ENCODE measurements at places on chromosomes 4 and X.

DNA sequence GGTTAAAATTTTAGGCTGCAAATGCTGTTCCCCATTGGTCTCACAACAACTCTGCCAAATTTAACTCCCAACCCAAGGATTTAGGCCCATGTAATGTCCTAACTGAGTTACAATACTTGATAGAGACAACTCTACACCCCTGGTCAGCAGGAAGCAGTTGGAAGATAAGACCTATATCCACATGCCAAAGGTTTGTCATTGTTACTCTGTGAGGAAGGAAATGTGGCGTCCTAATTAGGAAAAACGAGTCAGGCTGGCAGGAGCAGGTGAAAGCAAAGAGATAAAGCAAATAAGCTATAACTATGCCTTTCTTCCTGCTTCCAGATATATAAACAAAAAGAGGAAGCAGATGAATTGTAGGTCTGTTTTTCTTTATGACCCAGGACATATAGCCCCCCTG is 69.1 kb downstream of the SPIN4 start:
- no peak for DNase-seq

- DNase-seq, result peak; percentile 88
Measured at GRCh38 chrX:46836701-46837557, at the start of gene RP2. RP2 (plus strand) TSS chrX:46837043; CDS start chrX:46837101, 58 bp downstream.

- no peak for DNase-seq
Measured at GRCh38 chr4:77567549-77567948, 38.1 kb upstream of the CXCL13 start.

GRCh38 chr4:2178986-2179385 is 62.9 kb downstream of the HAUS3 start:
- DNase-seq, result no peak

GRCh38 chr4:26647523-26648224 is 63.8 kb downstream of the TBC1D19 start:
- no peak for DNase-seq

DNA sequence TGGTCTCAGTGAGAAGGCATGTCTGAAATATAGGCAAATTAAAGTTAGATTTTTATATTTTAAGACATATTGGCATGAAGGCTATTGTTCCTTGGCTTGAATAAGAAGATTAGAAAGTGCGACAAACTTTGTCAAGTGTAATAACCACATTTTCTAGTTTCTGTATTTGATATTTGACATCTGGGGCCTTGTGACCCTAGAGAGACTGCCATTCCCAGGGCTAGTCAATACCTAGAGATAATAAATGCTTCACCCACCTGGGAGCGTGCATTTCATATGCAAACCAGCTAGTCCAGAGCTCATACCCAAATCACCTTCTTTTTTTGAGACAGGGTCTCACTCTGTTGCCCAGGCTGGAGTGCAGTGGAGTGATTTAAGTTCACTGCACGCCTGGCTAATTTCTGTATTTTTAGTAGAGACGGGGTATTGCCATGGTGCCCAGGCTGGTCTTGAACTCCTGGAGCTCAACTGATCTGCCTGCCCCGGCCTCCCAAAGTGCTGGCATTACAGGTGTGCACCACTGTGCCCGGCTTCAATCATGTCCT is 62.6 kb downstream of the COQ2 start:
- no peak for DNase-seq

- no peak for DNase-seq
Measured at GRCh38 chr4:1299301-1299860, 9.7 kb downstream of the MAEA start.

GRCh38 chr4:57491388-57491787 is 381.2 kb upstream of the IGFBP7 start:
- DNase-seq, result no peak

GRCh38 chr4:37673538-37674192 is 12.5 kb downstream of the RELL1 start:
- no peak for DNase-seq

DNA sequence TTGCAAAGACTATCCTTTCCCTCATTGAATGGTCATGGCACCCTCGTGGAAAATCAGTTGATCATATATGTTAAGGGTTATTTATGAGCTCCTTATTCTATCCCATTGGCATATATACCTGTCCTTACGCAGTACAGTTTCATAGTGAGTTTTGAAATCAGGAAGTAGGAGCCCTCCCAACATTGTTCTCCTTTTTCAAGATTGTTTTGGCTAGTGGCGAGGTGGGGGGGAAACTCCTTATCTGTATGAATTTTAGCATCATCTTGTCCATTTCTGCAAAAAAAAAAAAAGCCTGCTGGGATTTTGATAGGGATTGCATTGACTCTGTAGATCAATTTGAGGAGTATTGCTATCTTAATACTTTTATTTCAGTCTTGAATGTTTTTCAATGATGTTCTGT is 2.5 kb upstream of the USP9X start:
- DNase-seq, result no peak

DNA sequence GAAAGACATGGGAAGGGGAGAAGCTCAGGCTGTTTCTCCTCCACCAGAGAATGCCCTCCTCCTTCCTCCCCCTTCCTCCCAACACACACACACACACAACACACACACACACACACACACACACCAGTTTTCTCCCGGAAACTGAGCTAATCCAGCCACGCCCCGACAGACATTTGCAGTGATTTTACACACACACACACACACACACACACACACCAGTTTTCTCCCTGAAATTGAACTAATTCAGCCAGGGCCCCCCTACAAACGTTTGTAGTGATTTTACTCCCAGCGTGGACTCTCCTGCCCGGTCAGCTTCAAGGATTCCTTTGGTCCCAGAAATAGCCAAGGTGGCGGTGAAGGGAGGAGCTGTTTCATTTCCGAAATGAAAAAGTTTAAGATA is 32.9 kb upstream of the STX18 start:
- no peak for DNase-seq

DNA sequence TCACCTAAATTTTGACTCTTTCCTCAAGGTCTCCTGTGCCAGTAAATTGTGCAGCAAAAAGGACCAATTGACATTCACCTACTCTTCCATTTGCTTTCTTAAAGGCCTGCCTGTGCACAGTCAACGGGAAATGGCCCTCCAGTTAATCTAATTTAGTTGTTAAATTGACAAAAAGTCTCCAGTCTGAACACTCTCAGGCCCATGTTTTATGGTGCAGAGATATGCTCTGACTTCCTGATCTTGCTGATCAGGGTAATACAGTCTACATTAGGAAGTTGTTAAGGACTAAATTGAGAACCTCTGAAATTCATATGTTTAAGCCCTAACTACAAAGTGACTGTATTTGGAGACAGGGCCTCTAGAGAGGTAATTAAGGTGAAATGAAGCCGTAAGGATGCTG is 133.6 kb upstream of the IL15 start:
- no peak for DNase-seq

DNA sequence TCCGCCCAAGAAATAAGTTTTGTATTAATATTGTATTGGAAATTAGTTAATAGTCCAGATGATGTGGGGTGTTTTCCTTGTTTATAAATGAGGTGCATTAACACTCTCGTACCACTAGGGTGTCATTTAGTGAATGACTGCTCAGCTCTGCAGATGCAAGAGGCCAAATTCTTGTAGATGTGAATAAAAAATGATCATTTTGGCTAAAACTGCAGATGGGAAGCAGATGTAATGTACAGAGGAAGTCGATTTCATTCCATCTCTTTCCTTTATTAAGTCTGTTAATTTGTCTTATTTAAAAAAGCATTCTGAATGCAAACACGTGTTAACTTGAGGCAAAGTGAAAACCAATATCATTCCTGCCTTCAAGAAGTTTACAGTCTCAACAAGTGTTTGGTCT is 108.1 kb downstream of the DHX15 start:
- DNase-seq, result no peak

GRCh38 chr4:7397206-7398103 is 37.3 kb downstream of the PSAPL1 start:
- DNase-seq, result peak; percentile 70

DNA sequence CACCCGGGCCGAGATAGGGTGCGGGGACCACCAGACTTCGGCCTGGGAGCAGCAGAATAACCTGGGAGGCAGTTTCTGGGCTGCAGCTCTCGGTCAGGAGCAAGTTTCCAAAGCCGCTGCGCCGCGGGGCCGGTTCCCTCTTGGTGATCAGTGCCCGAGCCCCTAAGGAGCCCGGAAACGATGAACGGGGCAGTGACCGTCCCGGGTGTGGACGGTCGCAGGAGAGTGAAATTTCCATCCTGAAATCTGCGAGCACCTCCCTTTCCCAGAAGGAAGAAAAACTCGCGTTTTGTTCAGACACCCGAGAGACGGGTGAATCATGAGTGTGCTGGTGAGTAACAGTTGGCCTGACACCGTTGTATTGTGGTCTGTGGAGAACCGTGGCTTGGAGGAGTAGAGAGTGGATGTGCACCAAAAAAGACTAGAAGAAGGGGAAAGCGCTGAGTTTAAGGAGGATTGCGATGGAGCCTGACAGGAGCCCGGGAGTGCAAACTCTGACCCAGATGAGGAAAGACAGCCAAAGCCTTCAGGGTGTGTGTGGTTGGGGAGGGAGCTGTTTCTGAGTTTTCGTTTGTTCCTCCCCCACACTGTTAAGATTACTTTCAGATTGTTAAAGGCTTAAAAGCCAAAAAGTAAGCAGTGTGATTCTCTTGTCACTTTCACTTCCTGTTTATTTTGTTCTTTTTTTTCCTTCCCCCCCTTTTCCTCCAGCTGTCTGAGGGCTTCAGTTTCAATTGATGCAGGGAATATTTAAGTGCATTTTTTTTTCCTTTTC is 828 bp downstream of the MCUB start:
- DNase-seq, result peak; percentile 28

DNA sequence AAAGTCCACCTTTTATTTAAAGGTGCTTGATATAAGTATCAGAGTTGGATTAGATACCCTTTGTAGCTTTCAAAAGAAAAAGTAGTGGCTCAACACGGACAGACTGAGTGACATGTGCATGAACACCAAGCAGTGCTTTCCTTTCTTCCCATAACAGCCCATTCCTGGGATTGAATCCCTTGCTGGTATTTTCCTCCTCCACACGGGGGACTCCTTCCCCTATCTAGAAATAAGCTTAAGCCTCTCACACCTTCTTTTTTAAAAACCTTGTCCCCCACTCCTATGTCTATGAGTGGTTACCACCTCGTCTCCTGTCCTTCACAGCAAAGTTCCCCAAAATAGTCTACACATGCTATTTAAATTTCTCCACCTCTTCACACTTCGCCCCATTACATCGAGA is 5.1 kb downstream of the AP1S2 start:
- no peak for DNase-seq

- DNase-seq, result no peak
Measured at GRCh38 chr4:14334166-14334565, 668.1 kb upstream of the CPEB2 start.

- DNase-seq, result no peak
Measured at GRCh38 chrX:119622356-119623232, 16.4 kb upstream of the NKRF start.

DNA sequence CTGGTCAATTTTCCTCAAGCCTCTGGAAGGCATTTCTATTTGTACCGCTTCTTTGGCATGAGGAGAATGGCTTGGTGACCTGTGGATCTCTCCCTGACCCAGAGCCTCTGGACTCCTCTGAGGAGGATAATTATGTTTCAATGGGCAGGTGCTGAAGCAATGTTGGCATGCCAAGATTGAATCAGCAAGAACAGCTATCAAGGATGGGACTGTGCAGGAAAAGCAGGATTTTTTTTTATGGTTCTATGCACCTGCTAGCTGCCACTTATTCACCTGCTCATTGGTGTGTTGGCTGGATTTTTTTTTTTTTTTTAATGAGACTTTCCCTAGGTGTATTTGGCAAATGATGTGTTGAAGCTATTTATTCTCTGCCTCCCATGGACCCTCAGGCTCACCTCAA is 821.2 kb downstream of the RPA4 start:
- no peak for DNase-seq
